ENCODE measurements at places on chromosomes 2 and 18.

GRCh38 chr2:179478771-179479170 lies 214.1 kb upstream of the SESTD1 start:
- no peak for DNase-seq

DNA sequence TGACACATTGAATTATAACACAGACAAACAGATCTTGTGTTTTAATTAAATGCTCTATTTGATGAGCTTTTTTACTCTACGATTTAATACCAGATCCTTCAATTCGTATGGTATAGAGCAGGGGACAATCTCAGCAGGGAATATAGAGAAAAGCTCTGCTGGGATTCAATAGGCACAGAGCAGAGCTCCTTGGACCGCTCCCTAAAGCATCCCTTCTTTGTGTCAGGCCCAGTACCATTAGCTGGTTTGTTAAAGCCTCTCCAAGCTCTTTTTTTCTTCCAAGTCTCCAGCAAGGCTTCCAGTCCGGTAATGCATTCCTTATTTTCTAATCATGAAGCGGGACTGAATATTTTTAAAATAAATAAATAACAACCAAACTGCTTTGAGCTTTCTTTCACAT lies 466.0 kb downstream of the NR4A2 start:
- no peak for DNase-seq

GRCh38 chr2:181022652-181023051 lies 42.2 kb downstream of the UBE2E3 start:
- DNase-seq = no peak

- DNase-seq = peak; percentile 36
These were observed 16.4 kb downstream of the GALNT3 start for GRCh38 chr2:165777522-165778186.

DNA sequence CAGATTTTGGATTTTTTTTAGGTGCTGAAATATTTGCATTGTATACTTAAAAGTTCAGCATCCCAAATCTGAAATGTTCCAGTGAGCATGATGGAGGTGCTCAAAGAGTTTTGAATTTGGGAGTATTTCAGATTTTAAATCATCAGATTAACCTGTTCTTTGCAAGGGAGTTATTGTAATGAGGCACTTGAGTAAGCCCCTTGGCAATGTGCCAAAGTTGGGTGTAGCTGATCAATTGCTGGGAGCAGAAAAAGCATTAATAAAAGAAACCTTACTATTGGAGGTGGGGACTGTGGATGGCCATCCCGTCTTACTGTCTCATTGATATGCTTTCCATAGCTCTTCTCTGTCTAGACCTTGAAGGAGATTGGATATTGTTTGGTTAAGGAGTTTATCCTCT lies 28.3 kb downstream of the MALT1 start:
- DNase-seq = peak; percentile 16

DNA sequence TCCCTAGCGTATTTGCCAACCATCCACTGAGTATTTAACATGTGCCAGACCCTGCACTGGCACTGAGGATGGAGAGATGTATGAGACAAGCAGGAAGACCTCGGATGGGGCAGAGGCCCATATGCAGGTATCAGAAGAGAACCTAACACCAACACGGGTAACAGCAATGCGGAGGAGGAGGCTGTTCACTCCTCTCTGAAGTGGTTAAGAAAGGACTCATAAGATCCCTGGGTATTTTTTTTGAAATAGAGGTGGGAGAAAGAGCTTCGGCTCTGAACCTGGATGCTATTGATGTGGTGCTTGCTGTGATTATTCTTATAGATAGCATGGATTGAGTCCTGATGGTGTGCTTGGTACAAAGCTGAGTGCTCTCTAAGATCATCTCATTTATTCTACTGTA lies 418.3 kb downstream of the LPIN1 start:
- no peak for DNase-seq

Data from adipocyte (in vitro differentiated cells).